PC-3 (cell line): ENCODE measurements at places on chromosomes 2 and 18.

GRCh38 chr18:41617647-41618046 is 337.4 kb upstream of the PIK3C3 start:
- no peak for DNase-seq

DNA sequence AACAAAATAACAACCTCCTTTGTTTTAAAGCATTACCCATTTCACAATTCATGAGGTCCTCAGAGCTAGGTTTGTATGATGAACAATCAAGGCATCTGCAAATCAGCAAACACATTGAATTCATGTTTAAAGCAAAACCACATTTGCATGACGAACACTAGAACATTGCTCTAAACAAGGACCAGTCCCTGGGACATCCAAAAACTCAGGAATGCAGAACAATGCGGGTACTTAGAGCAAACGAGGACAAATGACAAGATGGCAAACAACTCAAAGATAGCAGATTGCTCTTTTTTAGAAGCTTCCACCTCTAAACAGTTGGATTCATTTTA is 45.7 kb upstream of the RALBP1 start:
- no peak for DNase-seq

- no peak for DNase-seq
Measured at GRCh38 chr2:75772908-75773630, 62.4 kb upstream of the GCFC2 start.

DNA sequence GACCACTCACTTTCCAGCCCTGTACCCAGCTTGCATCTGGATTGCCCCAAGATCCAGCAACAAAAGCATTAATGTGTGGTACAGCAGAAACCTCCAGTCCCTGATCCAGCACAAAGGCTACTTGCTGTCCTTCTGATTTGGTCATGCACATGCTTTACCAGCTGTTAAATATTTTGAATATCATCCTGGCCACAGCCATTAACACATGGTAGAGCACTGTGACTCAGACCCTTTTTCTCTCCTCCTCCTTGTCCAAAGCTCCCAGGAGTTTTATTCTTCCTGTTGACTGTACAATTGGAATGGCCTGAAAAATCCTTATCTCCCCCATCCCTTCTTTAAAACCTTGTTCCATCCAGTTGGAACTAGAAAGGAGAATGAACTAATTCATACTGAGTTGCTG is 419.7 kb upstream of the TNP1 start:
- peak; percentile 86 for DNase-seq

DNA sequence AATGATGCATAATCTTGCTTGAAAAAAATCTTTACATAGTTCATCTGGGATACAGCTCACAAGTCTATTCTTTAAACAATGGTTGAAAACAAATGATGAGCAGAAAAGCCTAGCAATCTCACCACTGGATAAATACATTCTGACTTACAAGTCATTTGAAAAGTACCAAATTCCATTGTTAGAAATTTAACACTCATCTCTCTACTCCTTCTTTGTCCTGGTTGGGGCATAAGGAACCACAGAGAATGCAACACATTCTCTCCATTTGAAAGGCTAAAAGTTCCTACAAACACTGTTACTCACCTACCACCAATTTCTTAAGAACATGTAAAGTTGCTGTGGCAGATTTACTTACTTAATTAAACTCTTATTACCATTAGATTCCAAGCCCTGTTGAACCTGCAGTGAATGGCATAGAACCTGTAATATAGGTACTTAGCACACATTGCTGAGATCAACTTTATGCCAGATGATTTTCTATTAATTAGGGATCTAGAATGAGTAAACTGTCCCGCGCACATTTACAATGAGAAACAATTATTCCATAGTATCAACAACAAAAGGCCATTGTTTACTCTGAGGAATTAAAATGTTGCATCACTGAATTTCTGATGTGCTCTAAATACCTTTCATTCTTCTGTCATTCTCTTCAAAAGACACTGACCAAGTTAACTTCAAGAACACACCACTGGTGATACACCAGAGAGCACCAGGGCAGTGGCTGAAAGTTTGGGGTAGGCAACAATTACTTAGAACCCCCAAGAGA is 69.6 kb downstream of the CABYR start:
- no peak for DNase-seq

GRCh38 chr2:145020694-145021093 is 500.8 kb upstream of the ZEB2 start:
- no peak for DNase-seq

DNA sequence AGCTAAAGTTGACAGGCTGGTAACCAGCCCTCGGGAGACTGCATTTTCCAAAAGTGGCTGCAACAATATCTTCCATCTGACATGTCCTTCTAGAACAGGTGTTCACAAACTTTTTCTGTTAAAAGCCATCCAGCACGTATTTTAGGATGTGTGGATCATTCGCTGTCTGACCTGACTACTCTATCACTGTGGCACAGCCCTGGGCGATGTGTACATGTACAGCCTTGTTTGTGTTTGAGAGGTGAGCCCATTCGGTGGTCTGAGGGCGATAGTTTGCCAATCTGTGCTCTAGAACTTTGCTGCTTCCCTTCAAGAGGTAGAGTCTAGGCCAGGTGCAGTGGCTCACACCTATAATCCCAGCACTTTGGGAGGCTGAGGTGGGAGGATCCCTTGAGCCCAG is 166.2 kb downstream of the TGIF1 start:
- DNase-seq: no peak

GRCh38 chr18:34801774-34802173 is 91.7 kb downstream of the DTNA start:
- DNase-seq: peak; percentile 2

GRCh38 chr2:202165945-202166344 is 72.5 kb downstream of the SUMO1 start:
- DNase-seq: no peak

GRCh38 chr2:227877421-227878310 is 6.2 kb downstream of the DAW1 start:
- DNase-seq: peak; percentile 29

DNA sequence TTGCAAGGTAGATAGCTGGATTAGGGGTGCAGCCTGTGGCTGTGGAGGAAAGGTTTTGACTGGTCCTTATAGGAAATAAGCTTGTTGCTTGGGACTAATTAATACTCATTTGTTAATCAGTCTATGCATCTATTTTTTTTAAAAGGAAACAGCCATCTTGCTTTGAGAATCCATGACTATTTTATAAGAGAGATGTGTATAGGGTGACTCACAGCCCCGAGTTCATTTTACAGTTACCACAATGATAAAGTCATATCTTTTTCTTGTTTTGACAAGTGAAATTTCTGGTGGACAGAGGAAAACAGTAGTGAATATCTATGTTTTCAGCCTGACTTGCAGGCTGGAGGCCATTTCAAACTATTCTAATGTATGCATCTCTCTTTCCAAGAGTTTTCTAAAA is 193.5 kb upstream of the CCDC68 start:
- DNase-seq: peak; percentile 48

- DNase-seq: no peak
Measured at GRCh38 chr2:231250698-231251097, 52.3 kb downstream of the ARMC9 start.

- no peak for DNase-seq
Measured at GRCh38 chr2:191059308-191059707, 45.3 kb upstream of the STAT1 start.

- no peak for DNase-seq
Measured at GRCh38 chr2:201790291-201790690, 9.6 kb upstream of the ALS2 start.

- DNase-seq: peak; percentile 56
Measured at GRCh38 chr2:193695367-193695766, 1500.6 kb upstream of the TMEFF2 start.

DNA sequence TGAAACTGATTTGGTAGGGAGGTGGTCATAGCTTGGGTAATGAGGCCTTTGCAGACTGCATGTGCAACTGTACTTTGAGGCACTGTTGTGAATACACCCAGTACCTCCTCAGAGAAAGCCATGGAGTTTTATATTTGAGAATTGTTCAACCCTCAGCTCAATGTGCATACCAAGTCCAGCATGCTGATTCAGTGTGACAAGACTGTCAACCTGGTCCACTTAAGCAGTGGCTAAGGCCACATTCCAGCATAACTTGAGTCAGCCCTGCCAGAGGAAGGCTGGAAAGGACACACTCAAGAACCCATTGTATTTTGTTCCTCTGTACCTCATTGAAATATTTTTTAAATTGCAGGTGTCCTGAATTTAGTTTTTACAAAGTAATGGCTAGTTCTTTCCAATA is 121.8 kb upstream of the HNMT start:
- DNase-seq: no peak

GRCh38 chr2:144705328-144706245 is 185.7 kb upstream of the ZEB2 start:
- no peak for DNase-seq

DNA sequence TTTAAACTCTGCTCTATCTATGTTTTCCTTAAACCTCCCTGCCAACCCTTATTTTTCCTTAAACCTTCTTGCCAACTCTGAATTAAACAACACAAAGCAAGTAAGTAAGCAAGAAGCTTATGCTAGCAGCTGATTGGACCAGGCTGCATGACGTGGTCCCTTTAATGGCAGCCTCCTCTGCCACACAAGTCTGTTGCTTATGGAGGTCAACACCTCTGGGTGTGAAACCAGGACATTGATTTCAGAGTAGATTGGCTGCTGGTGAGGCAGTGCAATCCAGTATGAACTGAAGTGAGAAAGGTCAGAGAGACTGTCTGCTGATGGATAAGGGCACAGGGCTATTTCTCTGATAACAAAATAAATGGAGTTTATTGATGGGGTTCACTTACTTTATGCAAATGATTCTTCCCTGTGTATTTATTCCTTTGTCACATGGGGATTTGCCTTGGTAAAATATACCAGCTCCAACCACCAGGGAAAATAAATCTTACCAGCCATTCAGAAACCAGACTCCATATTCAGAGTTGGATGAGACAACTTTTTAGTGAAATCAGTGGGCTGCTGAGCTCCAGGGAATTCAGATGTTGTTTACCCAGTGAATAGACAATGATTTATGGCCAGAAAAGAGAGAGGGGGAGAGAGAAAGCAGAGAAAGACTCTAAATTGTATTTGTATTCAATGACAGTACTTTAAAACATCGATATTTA is 112.2 kb upstream of the NCKAP5 start:
- DNase-seq: peak; percentile 7

DNA sequence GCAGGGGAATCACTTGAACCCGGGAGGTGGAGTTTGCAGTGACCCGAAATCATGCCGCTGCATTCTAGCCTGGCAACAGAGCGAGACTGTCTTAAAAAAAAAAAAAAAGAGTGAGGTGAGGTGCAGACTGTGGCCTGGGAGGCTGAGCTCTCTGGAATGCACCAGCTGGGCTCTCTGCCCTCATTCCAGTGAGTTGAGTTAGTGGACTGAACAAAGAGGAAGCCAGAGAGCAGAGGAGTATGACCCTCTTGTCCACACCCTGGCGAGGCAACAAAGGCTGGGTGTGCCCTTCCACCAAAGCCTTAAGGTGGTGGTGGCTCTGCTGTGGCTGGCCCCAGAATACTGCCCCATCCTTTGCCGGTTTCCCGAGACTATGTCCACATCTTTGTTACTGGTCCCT is 71.3 kb upstream of the ACKR3 start:
- peak; percentile 45 for DNase-seq

DNA sequence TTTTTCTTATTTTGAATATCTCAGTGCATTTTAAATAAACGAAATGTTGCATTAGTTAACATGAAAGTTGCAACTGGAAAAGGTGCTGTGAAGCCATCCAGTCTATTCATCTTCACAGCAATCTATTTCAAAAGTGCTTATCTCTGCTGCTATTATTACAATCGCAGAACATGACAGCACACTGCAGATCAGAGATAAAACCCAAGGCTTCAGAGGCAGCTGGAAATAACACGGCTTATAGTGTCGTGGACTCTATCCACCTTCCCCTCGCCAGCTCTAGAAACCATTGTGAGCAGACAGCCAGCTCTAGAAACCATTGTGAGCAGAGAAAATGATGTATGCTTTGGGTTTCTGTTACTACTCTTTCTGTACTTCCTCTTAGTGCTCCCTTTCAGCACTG is 1140.8 kb upstream of the CELF4 start:
- DNase-seq: no peak

DNA sequence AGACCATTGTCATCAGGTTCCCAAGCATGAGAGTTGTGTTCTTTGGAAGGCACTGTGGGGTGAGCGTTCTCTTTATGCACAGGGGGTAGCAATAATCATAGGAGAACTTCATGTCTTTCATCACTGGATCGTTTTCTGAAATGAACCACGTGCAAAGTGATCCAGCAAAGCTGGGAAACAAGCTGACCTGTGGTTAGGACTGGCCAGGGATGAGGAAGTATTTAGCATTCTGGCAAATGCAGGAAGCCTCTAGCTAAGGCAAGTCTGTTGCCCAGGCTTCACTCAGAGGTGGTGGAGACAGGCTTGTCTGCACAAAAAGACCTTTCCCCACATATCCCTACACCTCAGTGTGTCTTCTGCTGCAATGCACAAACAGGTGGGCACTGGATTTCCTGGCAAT is 58.6 kb downstream of the MMADHC start:
- DNase-seq: no peak

DNA sequence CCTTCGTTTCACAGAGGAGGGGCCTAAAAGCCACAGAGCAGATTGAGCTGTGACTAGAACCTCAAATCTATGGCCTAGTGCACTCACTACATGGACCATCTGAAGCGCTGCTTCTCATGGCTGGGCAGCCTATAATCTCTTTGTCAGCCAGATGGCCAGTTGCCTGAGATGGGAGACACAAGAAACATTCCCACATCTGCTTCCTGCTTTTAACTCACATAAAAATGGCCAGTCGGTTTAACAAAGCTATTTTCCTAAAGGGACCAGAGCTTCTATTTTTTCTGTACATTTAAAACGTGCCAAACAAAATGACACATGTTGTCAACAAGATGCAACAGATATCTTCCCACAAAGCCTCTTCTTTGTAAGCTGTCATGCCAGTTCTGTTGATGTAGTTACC is 173.8 kb downstream of the GFPT1 start:
- no peak for DNase-seq

- DNase-seq: no peak
Measured at GRCh38 chr2:141048951-141049350, 1081.9 kb downstream of the LRP1B start.

DNA sequence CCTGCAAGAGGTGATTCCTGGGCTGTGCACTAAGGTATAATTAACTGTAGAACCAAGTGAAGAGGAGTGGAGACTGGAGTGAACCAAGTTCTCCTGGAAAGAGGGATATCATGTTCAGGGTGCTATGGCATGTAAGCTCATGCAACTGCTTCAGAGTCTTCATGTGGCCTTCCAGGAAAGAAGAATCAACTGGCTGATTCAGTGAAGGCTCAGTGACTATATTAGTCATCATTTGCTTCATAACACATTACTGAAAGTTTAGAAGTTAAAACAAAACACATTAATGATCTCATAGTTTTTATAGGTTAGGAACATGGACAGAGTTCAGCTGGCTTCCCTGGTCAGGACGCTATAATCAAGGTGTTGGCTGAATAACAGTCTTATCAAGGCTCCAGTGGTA is 1200.8 kb upstream of the GYPC start:
- no peak for DNase-seq
